Ascending aorta (tissue), 2 donors: ENCODE measurements at places on chromosomes 1 and 21. TPM values are rescaled to one million over a fixed set of nuclear protein-coding genes. Genes with fewer than 3 reads are reported as not detected.

GRCh38 chr1:93000291-93000690, 39.0 kb upstream of the DIPK1A start:
- H3K4me1 ChIP-seq: peaks cover 3% of the 10 kb centered on the region
- H3K27ac ChIP-seq: no peak overlapping the region
- H3K4me3 ChIP-seq: no peak overlapping the region
- no peaks in the 10 kb centered on the region for H3K36me3 ChIP-seq

DNA sequence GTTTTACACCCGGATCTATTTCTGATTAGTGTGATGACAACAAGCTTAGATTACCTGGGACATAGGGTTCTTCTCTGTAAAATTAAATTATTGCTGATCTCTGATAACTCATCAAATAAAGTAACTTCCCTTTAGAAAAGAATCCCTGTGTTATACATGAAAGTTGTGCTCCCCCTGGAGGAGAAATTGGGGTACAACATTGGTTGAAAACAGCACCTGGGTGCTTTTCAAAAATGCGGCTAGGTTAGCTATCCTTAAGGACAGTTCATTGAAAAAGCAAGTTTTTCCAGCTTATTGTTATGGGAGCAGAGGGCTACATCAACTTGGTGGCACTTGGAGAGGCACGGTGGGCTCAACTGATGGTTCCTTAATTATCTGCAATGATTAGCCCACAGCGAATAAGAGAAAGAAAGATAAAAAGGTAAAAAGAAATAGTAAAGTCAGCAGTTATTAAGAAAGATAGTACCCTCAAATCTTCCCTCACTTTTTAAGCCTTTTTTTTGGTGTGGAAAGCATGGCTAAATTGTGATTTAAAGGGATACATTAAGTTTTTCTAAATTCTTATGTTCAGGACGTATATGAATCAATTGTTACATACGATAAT, 97.8 kb downstream of the FMN2 start:
- no peak for DNase-seq
- H3K36me3 ChIP-seq: no peaks in the 10 kb centered on the region
- no peak overlapping the region for H3K4me3 ChIP-seq
- H3K4me1 ChIP-seq: no peaks in the 10 kb centered on the region
- H3K27ac ChIP-seq: no peak overlapping the region

DNA sequence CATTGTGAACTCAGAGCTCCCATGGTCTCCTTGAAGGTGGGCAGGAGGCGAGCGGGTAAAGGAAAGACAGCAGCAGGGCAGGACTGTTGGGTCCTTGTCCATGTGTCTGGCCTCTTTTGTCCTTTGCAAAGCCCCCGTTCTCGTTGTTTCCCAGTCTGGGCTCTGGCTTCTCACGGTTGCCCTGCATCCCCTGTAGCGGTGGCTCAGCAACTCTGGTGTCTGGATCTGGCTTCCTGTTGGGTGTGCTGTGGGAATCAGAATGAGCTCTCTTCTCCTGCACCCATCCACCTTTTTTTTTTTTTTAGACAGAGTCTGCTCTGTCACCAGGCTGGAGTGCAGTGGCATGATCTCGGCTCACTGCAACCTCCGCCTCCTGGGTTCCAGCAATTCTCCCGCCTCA, 11.1 kb downstream of the H6PD start:
- peaks cover 41% of the 10 kb centered on the region for H3K4me1 ChIP-seq
- no peak overlapping the region for H3K27ac ChIP-seq
- H3K4me3 ChIP-seq: no peak overlapping the region
- DNase-seq: no peak

DNA sequence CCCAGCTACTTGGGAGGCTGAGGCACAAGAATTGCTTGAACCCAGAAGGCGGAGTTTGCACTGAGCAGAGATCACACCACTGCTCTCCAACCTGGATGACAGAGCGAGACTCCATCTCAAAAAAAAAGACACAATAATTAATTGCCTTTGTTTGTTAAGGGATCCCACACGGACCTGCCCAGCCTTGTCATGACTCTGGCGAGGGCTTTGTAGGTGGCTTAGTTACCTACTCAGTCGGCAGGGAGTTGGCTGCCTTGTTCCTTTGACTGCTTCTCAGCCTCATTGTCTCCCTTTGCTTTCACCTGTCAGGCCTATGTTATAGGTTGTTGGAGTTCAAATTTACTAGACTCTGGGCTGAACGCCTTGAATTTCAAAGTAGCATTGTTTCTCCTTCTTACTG, 82.0 kb downstream of the UBE4B start:
- H3K27me3 ChIP-seq: no peaks in the 10 kb centered on the region
- H3K4me3 ChIP-seq: no peak overlapping the region
- peaks cover 24% of the 10 kb centered on the region for H3K36me3 ChIP-seq
- DNase-seq: no peak

- no peak overlapping the region for H3K27ac ChIP-seq
- no peaks in the 10 kb centered on the region for H3K27me3 ChIP-seq
- DNase-seq: no peak
- H3K4me1 ChIP-seq: no peaks in the 10 kb centered on the region
Observed at GRCh38 chr1:192952646-192953045, 106.5 kb downstream of the UCHL5 start.

DNA sequence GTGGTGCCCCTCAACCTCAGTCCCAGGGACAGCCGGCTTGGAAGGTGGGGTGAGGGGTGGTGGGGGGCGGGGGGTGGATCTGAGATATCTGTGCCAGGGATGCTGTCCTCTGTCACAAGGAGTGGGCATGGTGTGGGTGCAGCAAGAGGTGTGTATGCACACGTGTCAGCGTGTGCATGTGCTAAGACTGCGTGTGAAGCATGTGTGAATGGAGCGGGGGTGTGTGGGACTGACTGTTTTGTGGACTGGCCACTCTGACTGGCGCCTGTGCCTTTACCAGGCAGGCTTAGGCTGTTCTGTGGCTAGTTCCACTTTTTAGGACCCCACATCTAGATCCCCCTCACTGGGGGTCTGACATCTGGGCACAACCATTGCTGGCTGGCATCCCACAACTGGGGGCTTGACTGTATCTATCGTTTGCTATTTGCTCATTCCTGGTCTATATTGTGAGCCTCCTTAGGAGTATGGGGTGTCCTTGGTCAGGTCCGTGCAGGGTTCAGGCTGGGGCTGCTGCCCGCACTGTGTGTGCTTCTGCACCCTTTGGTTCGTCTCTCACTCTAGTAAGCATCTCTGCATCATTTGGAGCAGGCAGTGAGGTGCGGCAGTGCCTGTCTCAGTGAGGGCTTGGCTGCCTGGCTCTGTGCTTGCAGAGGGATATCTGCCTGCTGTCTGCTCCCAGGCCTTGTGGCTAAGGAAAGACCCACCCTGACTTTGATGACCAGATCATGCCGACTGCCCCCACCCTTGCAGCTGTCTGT, 1.9 kb downstream of the AMPD2 start:
- H3K4me3 ChIP-seq: peak overlapping the region; percentile 50
- no peak for DNase-seq
- H3K36me3 ChIP-seq: peaks cover 7% of the 10 kb centered on the region

GRCh38 chr1:84541679-84542078, 32.6 kb downstream of the CTBS start:
- no peak for DNase-seq
- H3K4me1 ChIP-seq: no peaks in the 10 kb centered on the region
- no peaks in the 10 kb centered on the region for H3K27me3 ChIP-seq
- H3K27ac ChIP-seq: no peak overlapping the region
- no peaks in the 10 kb centered on the region for H3K36me3 ChIP-seq
- H3K4me3 ChIP-seq: no peak overlapping the region

The CRTC2 gene
- 10.1 TPM for total RNA-seq
